NCI-H1417 treated with DMSO at 0.1 percent for 48 hours (cell line): ENCODE measurements at places on chromosomes 7 and 10.

- DNase-seq: no peak
Measured at GRCh38 chr7:126760914-126761577, 491.7 kb downstream of the GRM8 start.

GRCh38 chr7:50293509-50294179, 10.9 kb upstream of the IKZF1 start:
- DNase-seq: no peak

GRCh38 chr7:74025146-74025545, 2.8 kb upstream of the ELN start:
- no peak for DNase-seq

DNA sequence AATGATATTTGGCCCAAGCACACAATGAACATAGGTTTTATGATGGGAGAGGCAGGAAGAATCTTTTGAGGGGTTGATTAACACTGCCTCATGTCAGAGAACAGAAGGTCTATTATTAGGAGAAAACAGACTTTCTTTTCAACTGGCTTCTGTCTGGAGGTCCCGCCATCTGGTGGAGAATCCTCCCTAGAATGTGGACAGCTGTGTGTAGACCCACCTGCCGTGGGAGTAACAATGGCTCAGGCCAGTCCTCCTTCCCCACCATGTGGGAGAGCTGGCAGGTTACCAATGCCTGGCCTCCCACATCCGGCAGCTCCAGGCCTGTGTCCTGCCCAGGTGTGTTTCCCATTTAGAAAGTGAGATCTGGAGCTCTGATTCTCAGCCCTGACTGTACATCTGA, 70.4 kb upstream of the AOAH start:
- DNase-seq: no peak

DNA sequence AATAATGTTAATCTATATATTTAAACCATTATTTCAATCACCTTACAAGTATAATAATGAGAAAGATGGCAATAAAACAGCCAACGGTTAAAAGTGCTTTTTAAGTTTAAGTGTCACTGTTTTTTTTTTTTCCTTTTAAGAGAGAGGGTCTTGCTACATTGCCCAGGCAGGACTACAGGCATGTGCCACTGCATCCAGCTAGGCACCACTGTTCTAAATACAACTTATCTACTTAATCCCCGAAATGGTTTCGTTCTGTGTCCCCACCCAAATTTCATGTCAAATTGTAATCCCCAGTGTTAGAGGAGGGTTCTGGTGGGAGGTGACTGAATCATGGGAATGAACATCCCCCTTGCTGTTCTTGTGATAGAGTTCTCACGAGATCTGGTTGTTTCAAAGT, 49.7 kb downstream of the TNPO3 start:
- DNase-seq: no peak

DNA sequence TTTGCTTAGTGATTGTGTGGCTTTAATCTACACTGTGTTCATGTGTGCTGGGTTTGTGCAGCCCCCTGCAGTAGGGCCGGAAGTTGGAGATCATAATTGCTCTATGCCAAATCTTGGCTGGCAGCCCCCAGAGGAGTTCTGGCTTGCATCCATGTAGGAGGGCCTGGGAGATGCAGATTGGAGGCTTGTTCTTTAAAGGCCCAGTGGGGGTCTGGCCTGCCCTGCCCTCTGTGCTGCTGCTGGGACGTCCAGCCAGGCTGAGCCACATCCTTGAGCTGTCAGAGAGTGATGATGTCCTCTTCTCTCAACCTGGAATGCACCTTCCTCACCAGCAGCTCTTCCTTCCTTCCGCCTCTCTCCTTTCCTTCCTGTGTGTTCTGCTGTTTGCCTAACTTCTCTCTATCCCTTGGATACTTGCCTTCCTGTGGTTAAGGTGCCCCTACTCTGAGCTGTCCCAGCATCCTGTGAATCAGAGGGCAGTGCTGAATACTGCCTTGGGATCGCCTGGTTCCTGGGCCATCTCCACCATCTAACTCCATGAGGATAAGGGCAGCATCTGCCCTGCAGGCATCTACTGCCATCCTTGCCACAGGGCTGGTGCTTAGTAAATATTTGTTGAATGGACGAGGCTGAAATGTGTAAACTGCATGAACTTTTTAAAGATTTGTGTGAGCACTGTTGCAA, 30.2 kb downstream of the DOCK1 start:
- DNase-seq: no peak

- DNase-seq: no peak
Measured at GRCh38 chr10:102452672-102453340, 1.5 kb upstream of the C10orf95 start.

GRCh38 chr10:82986216-82986615, 1111.2 kb downstream of the NRG3 start:
- no peak for DNase-seq

DNA sequence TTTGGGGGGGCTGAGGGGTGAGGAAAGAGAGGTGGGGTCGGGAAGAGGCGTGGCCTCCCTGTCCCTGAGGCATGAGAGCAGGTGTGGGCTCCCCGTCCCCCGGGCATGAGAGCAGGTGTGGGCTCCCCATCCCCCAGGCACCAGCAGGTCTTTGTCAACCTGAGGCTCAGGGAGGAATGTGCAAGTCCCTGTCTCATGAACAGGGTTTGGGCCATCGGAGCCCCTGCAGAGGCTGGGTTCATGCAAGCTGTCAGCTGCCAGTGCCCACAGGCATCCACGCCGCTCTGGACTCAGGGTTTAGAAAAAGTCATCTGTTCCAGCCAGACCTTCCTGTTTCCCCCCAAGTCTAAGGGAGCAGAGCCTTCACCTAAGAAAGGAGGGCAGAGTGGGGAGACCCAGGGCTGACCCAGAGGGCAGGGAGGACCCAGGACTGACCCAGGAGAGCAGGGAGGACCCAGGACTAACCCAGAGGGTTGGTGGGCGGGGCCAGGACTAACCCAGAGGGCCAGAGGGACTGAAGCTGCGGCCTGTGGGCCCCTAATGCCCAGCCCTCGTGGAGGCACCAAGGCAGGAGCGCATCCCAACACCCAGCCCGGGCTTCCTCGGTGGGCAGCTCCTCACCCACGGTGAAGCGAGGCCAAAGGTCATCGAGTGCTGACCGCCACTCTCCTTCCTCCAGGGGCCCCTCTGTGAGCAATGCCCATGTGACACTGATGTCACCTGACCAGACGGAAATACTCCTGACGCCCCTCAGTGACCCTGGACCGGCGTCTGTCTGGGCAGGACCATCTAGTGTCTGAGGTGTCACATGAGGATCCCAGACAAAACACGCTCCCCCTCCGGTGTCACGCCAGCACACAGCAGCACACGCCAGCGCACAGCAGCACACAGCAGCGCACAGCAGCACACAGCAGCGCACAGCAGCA, 28.9 kb upstream of the GPR146 start:
- DNase-seq: no peak

GRCh38 chr7:131219312-131220041, 108.2 kb upstream of the MKLN1 start:
- DNase-seq: no peak

GRCh38 chr10:114328441-114328812, 75.9 kb downstream of the AFAP1L2 start:
- DNase-seq: no peak

DNA sequence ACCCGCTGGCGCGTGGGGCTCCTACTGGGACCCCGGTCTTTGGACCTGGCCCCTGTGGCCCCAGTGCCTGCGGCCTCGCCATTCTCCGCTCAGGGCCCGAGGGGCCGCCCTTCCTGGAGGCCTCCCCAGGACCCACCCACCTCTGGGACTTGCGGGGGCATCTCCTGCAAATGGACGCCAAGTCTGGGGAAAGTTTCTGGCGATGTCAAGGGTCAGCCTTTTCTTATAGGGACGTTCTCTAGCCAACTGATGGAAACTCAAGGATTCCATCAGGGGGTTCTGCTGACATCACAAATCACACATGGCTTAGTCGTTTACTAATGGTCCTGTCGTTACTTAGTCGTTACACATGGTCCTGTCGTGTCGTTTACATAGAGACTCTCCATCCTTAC, 57.7 kb upstream of the RHOBTB1 start:
- DNase-seq: no peak

GRCh38 chr10:83934062-83934461, 205.2 kb upstream of the GHITM start:
- no peak for DNase-seq

DNA sequence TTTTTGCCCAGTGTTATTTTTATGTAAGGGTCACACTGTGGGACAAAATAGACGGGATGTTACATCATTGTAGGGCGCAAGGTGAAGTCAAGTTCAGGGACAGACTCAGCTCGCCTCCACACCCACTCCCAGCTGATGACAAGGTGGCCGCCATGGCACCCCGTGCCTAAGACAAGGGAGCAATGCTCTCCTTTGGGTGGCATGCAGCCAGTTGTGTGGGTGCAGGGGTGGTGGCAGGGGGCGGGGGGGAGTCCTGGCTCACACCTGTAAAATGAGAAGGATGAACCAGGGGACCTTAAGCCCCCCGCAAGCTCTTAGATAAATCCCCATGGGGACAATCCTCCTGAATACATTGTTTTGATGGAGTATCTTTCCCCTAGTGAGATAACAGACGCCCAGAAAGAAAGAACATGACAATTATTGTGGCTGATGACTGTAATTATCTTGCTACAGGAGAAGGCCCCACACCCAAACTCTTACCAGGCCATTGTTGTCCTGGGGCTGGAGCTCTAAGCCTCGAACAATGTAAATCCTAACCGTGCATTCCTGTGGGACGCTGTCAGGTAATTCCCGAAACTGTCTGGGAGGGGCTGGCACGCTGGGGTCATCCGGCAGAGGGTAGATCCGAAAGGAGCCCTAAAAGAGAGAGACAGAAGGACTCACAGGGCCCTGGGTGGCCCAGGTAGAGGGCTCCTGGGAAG, 148.7 kb downstream of the MYOF start:
- no peak for DNase-seq

DNA sequence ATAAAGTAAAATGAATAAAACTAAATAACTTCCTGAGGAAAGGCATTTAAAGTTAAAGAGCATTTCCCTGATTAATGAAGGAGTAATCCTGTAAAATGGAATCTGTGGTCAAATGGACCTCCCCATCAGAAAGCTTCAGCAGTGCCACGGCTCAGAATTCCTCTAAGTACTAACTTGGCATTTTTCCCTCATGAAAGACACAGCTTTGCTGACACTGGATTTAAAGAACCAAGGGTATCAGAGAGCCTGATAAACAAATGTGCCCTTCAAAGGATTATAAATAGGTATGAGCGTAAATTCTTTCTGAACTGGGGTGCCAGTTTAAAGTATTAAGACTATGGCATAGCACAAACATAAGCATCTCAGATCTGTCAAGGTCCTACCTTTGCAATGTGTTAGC, 24.2 kb upstream of the RNF148 start:
- no peak for DNase-seq

- DNase-seq: no peak
Measured at GRCh38 chr7:155361346-155361680, 63.6 kb downstream of the INSIG1 start.

DNA sequence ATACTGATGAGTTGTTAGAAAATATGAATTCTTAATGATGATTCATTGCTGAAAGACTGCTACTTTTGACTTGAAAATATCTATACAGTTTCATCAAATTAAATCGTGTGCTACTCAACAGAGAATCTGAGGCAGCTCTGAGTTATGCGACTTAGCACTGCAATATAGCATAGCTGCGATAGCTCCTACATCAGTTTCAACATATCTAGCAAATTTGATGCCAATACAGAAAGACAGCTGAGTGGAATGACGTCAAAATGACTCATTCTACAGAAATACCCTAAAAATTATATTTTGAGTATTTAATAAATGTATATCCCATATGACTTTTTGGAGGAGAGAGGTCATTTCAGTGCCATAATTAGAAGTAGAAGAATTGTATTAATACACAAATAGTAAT, 1.1 kb upstream of the TARP start:
- DNase-seq: no peak

DNA sequence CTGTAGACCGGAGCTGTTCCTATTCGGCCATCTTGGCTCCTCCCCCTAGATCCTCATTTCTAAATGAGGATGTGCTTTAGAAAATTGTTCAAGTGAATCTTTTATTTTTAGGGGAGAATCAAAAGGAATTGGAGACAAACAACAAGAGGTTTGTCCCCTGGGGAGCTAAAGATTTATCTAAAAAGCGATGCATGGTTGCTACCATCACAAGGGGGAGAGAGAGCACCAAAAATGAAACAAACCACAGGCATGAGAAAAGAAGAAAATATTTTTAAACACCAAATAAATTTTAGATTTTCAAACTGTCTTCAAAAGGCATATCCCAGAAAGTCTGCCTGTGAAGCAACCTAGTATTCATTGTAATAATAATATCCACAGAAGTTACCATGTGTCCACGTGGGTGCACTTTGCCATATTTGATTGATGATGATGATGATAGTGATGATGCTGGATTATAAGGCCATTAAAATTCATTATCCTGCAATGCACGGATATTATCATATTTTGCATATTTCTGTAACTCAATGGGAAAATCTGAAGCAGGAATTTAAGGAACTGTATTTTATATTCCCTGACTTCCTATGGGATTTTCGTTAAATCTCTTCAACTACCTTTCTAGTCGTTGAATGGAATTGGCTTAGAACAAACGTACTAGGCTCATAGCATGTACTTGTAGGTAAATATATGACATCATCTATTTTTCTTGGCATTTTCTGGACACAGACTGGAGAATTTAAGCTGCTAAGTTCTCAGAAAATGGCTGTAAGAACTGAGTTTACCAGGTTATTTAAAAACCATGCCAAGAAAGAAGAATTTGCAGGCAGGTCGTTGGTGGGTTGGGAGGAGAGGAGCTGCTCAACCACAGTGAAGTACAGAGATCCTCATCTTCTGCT, 171.6 kb downstream of the WDR37 start:
- no peak for DNase-seq

DNA sequence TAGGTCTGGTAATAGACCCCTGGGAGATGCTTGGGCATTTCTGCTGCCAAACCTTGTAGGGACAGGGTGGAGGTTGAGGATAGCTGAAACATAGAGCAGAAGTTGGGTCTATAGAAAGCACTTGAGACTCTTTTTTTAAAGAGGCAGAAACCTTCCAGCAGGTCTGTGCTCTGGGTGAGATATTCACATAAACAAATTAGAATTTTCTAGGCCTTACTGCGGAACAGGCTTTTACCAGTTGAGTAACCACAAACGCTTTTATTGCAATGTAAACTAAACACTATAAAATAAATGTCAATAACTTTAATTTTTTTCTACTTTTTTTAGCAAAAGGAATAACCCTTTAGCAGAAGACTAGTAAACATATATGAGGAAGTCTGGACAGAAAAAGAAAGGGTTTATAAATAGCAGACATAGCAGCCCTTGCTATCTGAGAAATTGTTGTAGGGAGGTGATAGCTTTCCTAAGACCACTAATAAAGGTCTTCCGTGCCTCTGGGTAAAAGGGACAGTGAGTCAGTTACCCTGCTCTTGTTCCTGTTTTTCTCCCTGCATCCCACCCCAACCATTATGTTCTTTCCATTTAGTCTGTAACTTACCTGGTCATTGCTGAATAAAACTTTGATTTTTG, 38.7 kb downstream of the CACNB2 start:
- no peak for DNase-seq

GRCh38 chr10:131495224-131495623, 183.7 kb upstream of the TCERG1L start:
- DNase-seq: no peak

GRCh38 chr7:144957998-144958397, 122.1 kb upstream of the TPK1 start:
- no peak for DNase-seq

GRCh38 chr7:2175514-2175913, 57.2 kb downstream of the MAD1L1 start:
- no peak for DNase-seq
